Stimulated activated CD4-positive, alpha-beta T cell treated with anti-CD3 and anti-CD28 coated beads, Interleukin-4, amount 100 ng/mL, for 1 hour (primary cell): ENCODE measurements at places on chromosomes 3 and 15.

DNA sequence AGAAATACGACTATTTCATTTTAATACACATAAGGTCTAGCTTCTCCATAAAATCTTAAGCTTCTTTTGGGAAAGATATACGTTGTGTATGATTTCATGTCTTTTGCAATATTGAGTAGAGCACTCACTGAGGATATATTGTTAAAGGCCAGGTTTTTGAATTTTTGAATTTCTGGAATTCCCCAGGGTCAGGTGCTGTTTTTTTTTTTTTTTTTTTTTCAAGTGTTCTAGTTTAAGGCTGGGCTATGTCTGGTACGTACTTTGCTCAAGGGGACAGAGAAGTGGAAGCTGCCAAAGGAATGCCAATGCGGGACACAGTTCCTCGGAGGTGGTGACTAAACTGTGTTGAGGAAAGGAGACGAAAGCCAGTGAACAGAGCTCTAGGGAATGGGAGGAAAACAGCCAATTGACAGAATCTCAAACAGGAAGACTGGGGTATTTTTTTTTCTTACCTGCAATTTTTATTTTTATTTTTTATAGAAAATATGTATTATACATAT lies 510.5 kb upstream of the CBLB start:
- DNase-seq: no peak

DNA sequence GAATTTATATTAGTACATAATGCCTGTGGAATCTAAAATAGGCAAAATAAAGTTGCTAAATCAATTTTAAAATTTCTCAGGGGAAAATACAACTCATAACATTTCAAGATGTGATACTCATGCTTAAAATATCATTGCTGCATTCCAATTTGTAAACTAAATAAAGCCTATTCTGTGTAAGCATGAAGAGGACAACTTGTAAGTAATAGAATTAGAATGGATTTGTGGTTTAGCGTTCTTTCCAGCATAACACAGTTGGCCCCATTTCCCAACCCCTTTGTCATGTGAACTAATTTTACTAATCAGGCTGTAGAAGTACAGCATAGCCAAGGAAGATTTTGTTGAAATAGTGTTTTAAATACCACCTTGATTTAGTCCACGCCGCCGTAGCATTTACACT lies 437.2 kb downstream of the SI start:
- no peak for DNase-seq

DNA sequence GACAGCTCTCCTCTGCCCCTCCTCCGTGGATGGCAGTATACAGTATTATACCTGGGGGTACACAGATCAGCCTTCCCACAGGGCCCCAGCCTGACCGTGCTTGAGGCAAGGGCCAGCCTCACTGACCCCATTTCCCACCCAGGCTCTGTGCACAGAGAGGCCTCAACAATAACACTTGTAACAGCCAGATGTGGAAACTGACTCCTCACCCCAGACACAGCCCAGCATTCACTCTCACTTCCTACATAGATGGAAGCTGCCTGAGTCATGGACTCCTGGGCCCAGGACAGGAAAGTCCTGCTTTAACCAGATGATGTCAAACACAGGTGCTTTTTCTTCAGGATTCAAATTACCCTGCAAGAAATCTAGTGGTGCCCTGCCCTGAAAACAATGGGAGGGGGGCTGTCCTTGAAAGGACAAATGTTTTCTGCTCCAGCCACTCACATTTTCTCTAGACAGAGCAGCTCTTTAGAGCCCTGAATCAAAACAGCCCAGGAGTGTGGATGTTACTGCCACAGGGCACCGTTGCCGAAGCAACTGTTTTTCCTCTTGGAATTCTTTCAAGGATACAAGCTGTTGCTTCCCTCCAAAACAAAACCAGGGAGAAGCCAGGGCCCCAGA lies 16.4 kb downstream of the CCDC12 start:
- DNase-seq: no peak

GRCh38 chr15:35477312-35478262 lies 68.4 kb downstream of the DPH6 start:
- no peak for DNase-seq

DNA sequence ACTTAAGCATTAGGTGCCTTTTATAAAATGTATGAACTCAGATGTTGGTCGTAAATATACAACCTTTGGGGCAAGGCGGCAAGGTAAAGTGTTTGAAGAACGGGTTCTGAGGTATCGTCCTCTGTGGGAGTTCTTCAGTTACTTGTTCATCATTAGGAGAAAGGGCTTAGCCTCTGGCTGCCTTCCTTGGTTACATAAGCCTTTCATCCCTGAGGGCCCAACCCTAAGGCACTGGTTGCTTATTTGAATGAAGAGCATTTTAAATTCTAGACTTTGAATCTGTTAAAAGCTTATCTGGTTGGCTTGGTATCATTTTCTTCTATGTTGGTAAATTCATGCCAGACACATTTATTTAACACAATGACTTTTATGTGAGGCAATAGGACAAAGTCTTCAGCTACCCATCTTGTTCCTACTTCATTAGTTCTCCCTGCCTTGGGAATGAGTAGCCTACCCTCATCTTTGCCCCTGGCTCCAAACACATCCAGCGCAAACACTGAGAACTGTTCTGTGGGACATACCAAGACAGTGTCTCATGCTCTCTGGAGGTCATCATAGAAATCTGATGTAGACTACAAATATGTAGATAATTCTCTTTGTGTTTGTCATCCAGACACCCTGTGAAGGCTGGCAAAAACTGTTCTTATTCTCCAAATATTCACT lies 12.4 kb upstream of the CCDC80 start:
- no peak for DNase-seq

GRCh38 chr3:11220230-11220629 lies 52.0 kb upstream of the ATG7 start:
- DNase-seq: no peak

- no peak for DNase-seq
Measured at GRCh38 chr3:149315694-149316093, 17.7 kb downstream of the TM4SF18 start.
